ENCODE measurements at places on chromosomes 5 and 9.

- no peak for DNase-seq
Measured at GRCh38 chr9:36113999-36114398, 22.5 kb upstream of the GLIPR2 start.

- DNase-seq: no peak
Measured at GRCh38 chr5:173881811-173882575, 6.2 kb upstream of the CPEB4 start.

DNA sequence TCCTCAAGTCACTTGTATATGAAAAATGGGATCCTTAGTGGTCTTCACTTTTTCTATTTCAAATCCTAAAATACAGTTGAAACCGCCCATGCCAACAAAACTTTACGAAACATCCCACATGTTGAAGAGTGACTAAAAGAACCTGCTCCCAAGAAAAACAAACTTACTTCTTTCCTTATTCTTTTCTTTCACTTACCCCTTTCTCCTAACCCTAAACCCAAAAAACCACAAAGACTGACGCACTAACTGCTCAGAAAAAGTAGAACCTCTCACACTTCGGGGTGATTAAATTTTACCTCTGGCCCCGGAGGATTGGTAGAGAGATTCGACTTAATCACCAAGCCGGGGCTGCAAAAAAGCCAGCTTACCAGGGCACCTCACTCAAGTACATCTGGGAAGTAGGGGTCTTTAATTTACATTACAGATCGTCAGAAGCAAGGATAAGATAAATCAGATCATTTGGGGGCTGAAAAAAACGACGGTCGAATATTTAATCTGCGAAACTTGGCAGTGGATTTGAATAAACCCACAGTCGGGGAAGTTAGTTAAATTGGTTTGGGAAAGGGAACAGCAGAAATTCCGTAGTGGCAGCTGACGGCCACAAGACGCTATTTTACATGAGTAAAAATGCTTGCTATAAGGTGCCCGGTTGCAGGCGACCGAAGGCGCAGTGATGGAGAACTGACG lies 1.3 kb downstream of the CDO1 start:
- DNase-seq: no peak

- DNase-seq: no peak
Measured at GRCh38 chr5:156497804-156498208, 170.8 kb downstream of the SGCD start.

DNA sequence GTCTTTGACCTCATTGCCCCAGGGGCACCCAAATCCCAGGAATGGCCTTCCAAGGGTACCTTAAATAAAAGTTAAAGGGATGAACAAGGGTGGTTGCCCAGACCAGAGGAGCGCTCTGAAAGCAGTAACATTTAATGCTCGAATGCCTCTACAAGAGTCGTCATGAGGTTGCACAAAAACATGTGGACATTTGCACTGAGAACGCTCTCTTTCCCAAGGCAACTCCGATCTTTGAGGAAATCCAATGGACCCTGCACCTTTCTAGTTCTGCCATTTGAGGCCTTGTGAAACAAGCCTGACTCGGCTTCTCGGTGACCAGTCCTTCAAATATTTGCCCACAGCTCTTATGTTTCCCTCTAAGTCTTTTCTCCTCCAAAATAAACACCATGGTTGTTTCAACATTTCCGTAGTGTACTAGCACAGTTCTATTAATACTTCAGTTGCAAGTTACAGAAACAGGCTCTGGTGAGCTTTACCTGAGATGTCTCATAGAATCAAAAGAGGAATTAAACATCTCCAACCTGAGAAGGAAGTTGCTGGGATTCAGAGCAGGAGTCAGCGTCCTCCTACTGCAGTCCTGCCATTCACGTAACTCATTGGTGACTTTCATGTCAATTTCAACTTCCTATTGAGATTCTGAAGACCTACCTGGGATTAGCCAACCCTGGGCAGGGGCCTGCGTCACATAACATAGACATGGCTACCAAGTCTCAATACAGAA lies 168.8 kb upstream of the RAI14 start:
- peak; percentile 51 for DNase-seq

- no peak for DNase-seq
Measured at GRCh38 chr5:33753704-33754103, 138.1 kb downstream of the ADAMTS12 start.

DNA sequence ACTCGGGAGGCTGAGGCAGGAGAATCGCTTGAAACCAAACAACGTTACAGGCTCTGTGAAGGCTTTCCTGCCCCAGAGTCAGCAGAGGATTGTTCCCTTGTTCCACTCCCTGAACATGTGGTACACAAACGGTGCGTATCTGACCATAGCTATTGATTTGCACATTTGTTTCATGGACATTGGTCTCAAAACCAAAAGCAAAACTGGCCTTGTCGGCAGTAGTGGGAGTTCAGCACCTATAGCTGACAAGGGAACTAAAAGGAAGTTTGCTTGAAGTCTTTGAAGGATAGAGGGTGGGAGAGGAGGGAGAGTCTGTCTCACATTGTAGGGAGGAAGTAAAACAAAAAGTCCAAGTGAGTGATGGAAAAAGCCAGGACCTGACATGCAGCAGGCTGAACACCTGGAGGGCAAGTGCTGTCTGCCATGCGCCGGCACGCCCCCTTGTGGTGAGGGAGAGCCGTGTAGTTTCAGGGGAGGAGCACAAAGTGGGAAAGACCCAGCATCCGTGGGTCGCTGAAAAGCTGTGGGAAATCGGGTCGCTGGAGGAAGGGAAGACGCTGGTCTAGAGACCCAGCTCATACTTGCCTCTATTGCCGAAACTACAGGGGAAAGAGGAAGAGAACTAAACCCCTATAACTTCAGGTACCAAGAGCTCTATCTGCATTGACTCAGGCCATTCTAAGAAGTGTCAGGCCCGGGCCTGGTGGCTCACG lies 58.0 kb downstream of the RAD23B start:
- peak; percentile 51 for DNase-seq

DNA sequence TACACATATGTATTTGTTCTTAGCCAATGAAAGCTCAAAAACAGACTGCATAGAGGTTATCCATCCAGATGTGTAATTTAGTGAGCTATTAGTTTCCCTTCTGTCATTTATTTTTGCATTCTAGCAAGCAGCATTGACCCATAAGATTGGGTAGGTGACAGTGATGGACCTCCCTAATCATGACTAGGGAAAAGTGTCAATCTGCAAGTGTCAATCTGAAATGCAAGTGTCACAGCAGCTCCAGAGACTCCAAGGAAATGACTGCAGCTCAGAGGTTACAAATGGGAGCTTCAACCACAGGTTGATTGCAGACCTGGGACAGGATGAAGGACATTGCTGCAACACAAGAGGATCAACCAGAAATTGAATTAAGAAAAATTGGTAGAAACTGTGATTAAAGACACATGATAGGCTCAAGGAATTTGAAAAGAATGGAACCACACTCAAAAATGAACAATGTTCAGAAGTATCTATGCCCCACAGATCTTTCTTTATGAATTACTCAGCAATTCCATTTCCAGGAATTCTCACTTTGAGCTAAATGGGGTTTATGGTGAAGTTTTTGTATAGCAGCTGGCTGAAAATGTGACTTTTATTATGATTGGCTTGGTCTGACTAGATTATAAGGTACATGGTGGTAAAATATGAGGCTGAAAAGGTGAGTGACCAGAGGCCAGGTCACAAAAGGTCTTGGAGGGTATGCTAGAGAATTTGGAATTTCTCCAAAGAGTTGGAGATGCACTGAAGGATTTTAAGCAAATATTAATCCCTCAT lies 59.6 kb upstream of the HTR4 start:
- DNase-seq: no peak

GRCh38 chr9:121992571-121993212 lies 100.4 kb downstream of the TTLL11 start:
- DNase-seq: peak; percentile 89

GRCh38 chr5:33319151-33319550 lies 121.6 kb upstream of the TARS1 start:
- DNase-seq: no peak

GRCh38 chr5:147040856-147041255 lies 162.3 kb upstream of the PPP2R2B start:
- no peak for DNase-seq

GRCh38 chr9:75500479-75500878 lies 390.0 kb upstream of the PCSK5 start:
- no peak for DNase-seq

DNA sequence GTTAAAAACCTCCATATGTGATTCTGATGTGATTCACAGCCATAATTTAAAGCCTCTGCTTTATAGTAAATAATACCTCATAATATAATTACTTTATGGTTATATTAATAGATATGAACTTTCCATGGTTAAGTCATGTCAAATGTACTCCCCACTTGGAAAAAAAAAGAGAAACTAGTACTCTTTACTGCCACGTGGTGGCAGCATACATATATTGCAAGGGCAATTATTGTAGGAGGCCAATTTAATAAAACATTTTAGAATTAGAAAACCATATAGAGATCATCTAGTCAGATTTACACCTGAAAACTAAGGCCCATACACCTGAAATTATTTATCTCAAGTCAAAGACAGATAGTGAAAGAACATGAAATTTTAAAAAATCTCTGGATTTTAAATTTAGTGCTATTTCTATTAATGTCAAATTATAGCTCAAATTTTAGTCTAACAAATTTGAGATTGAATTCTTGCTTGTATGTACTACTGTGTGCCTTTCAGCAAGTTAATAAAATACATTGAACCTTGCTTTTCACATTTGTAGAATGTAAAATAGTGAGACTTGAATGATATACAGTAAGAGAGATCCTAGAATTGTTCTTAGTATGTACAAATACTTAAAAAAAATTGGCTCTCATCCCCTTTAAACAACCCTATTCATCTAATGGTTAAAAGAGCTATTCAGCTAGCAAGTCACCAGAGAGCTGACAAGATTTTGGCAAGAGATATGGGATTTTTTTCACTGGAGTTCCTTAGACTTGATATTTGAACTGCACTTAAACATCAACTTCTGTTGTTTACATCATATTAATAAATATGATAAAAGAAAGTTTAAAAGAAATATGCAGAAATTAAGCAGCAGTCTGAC lies 603.8 kb downstream of the TLE4 start:
- DNase-seq: peak; percentile 1

DNA sequence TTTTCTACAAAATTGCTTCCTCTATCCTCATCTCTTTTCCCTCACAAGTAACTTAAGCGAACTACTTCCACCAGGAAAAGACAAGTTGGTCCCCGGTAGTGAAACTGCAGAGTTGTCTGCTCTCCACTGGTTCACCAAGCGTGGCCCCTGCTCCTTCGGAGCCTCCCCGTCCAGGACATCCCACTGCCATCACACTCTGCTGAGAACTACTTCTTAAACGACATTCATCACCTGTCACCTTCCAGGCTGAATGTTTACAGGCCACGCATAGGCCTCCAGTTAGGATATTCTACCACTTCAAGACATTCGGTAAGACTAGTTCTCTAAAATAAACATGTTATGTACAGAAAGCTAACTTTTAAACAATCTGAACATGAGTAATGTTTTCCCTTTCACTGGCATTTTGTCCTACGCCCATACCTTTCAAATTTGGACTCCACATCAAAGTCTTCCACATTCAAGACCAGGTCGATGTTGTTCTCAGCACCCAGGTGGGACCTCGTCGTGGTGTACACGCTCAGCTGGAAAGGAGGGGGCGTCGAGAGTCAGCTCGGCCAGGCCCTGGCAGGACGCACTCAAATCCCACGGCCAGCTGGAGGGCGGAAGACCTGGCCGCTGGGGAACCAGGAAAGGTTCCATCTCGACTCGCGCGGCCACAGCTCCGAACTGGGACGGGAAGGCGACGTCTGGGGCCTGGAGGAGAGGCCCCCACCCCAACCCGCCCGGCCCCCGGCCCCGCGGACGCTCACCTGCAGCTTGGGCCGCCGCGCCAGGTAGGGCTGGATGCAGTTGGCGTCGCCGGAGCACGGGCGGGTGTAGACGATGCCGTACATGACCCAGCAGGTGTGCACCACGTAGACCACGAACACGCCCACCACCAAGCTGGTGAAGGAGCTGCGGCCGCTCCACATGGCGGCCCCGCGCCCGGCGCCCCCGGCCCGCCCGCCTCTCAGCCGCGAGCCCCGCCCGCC lies 683 bp downstream of the CLPTM1L start:
- DNase-seq: peak; percentile 73

- DNase-seq: no peak
Measured at GRCh38 chr5:179864686-179865085, 6.1 kb upstream of the MRNIP start.

- no peak for DNase-seq
Measured at GRCh38 chr9:129909851-129910250, 74.6 kb downstream of the USP20 start.

DNA sequence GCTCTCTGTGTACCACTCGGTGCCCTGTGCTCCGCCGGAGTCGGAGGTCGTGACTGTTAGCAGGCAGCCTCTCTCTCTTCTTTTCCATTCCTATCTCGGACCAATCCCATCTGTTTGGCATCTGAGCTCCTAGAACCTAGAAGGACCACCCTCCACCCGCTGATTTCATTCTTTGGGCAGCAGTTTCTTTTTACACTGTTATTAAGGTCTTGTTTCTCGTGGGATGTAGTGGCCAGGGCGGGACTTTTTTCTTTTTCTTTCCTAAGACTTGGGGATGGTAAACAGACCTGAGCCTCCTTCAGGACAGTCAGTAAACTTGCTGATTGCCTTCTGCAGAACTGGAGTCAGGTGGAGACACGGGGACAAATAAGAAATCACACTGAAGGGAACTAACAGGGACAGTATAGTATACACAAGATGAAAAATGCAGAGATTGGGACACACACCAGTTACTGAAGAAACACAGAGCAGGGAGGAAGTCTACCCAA lies 500 bp downstream of the URM1 start:
- DNase-seq: no peak

DNA sequence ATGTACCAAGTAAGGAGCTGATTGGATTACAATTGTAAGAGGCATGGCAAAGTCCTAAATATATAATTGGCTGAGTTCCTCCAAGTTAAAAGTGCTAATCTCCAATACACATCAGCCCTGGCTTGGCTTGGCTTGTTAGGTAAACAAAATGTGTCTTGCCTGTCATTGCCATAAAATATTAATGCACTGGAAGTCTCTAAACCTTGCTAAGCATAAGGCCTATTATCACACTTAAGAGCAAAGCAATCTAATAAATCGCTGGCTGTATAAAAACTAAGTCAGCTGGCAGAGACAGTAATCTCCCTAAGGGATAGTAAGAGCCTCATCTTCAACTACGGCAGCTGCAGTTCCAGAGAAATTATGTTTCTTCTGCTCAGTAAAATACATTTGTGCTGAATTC lies 418.6 kb upstream of the GRAMD2B start:
- DNase-seq: peak; percentile 0

DNA sequence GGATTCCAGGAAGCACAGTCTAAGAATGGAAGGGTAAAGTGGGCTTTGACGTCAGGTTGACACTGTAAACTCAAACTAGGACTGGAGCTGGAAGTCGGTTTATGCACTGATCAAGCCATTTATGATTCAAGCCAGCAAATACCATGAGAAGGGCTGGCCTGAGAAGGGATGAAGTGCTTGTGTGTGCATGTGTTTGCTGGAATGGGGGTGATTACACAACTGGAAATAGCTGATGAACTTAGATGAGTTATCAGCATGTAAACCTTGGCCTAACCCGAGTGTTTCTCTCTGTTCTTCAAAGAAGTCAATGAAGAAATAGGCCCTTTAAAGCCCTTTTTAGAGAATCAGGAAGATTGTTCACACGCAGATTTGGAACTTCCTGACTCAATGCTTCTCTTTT lies 287.6 kb downstream of the RFX3 start:
- no peak for DNase-seq

All from NCI-H1417 (cell line).